ENCODE measurements at places on chromosomes 3 and 15.

GRCh38 chr3:39166134-39166710, 12.8 kb upstream of the CSRNP1 start:
- DNase-seq = peak; percentile 26

- DNase-seq = no peak
Measured at GRCh38 chr3:76585794-76586392, 454.0 kb upstream of the ROBO2 start.

DNA sequence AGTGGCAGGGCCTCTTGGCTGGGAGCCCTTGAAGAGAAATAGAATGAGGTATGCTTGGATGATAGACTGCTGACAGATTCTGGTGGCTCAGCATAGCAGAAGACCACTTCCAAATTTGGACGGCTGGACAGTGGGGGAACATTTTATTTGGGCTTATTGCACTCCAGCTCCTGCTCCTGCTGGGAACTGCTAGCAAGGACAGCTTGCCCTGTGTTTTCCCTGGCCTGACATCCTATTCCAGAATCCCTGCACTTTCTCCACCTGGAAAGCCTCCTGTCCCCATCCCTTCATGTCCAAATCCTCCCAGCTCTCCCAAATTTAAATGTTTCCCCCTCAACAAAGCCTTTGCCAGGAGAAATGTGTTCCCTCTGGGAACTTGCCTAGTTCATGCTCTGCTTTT, 9.8 kb upstream of the COLQ start:
- no peak for DNase-seq

- DNase-seq = no peak
Measured at GRCh38 chr15:47746516-47746915, 29.2 kb downstream of the SEMA6D start.

- no peak for DNase-seq
Measured at GRCh38 chr15:39430389-39430788, 150.5 kb upstream of the THBS1 start.

GRCh38 chr3:67067251-67067650, 69.1 kb downstream of the KBTBD8 start:
- no peak for DNase-seq

DNA sequence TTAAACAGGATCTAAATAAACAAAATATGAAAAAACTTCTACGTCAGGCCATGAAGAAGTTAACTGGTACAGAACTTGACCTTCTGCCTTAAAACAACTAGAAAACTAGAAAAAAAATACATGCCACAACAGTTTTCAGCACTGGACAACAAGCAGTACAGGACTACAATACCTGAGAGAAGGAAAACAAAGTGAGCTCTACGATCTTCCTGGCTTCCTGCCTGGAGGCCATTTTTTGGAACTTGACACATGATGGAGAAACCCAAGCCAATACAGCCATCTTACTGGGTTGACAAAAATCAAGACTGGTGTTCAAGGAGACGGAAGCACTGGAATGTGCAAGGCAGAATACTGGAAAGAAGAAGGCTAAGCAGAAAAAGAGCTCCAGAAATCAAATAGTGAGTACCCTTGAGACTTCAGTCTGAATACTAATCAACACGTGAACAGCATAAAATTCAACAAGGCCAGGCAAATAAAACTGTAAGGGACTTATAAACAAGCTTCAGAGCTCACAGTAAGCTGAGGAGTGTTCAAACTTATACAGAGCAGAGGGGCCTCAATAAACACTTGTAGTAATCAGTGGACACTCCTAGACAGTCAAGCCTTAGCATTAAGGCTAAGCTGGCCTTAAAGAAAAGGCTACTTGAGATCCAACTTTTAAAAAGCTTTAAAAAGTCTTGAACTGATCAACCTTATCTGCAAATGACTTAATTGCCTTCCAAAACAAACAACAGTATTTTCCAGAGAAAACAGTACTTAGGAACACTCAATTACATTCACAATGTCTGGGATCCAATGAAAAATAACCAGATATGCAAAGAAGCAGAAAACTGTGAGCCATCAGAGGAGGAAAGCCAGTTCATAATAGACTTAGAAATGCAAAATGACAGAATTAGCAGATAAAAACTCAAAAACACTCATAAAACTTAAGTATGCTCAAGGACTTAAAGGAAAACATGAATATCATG, 63.2 kb downstream of the DLG1 start:
- no peak for DNase-seq

DNA sequence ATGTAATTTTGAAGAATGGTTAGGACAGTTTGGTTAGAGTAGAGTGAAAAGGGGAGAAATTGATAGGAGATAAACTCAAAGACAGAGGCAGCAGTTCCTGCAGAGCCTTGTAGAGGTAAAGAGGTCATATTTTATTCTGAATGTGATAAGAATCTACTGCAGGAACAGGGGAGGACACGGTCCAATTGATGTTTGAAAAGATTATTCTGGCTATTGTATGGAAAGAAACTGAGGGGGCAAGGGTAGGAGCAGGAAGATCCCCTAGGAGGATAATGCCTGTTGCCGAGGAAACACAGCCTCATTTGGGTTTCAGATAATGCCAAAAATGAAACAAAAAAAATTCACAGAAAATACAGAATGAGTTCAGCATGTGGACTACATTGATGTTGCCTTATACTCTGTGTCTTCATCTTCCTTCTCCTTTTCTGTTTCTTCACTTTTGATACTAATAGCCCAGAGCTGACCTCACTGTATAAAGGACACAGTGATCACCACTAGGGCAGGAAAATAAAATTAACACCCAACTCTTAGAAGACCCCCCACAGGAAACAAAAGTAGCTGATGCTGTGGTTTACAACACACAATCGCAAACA, 454.6 kb upstream of the UBE2E2 start:
- DNase-seq = no peak

GRCh38 chr3:48708481-48708889, 8.5 kb downstream of the IP6K2 start:
- DNase-seq = no peak

- DNase-seq = no peak
Measured at GRCh38 chr15:34796847-34797435, 1.6 kb upstream of the ACTC1 start.
